Transverse colon (tissue), 4 donors: ENCODE measurements at places on chromosomes 3 and 15. TPM values are rescaled to one million over a fixed set of nuclear protein-coding genes. Genes with fewer than 3 reads are reported as not detected.

CPNE4 gene
- not detected for total RNA-seq

GRCh38 chr3:169002689-169003088 is 660.8 kb downstream of the MECOM start:
- no peak for DNase-seq

DNA sequence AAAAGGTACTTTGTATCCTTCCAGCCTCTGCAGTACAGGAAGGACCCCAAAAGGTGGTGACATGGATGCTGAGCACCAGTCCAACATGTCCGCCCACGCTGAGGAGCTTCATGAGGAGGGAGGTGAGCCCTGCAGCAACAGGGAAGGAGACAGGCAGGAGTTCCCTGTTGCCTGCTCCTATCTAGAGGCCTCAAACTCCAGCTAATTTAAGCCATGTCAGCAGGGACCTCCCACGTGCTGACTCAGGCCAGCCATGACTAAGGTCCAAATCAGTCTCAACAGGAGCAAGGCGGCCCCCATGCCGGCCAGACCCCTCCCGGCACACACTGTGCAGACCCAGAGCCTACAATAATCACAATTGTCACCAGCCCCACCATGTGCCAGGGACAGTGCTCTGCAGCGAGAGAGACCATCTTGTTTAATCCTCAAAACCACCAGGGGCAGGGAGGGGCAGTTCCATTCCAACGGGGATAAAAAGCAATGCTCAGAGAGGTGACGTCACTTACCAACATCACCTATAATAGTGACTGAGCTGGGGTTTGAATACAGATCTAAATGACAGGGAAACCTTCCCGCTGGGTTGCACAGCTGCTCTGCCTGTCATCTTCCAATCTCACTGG is 54.5 kb upstream of the GATA2 start:
- DNase-seq, result no peak

DNA sequence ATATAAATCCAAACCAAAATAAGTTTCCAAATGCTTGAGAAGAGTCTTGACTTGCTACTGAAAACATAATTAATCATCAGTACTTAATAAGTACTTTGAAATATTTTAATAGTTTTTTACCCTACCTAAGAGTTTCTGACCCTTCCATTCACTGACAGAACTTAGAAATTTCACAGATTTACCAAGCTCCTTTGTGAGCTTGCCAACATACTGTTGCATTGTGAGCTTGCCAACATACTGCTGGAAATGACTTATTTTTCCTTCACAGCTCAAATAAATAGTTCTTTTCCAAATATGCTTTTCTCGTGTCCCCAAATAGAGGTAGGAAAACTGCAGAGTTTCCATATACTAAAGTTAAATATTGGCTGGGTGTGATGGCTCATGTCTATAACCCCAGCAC is 9.6 kb upstream of the AADAC start:
- DNase-seq, result no peak

ATRIP gene
- 2.2 TPM for total RNA-seq

DNA sequence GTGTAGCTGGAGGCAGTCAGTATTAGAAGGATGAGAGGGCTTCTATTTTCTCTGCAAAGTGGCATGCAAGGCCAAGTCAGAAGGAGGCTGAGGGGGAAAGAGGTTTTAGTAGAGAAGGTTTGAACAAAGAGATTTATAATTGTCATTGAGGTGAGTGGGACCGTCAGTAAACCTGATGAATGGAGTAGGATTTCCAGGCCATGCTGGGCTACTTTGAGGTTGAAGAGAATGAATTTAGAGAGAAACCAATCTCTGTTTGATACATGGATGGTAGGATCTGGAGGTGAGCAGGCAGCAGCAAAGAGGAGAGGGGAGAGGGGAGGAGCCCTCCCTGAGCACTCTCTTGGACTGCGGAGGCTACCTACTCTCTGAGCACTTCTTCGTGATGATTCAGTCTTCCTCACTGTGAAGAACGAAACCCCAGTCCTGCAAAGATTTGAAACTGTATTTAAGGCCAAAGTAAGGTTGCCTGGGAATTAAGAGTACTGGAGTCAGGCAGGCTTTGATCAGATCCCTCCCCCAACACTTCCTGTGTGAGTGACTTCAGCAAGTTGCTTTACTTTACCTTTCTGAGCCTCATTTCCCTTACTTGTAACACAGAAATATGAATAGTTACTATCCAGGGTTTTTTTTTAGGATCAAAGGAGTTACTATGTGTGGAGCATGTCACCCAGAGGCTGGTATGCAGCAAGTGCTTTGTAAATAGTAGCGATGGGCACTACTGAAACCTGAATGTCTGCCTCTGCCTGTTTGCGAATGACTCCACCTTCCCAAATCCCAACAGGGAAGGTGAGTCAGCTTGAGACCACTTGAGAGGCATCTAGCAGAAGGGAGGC is 75.8 kb downstream of the RPL39L start:
- DNase-seq, result no peak

- DNase-seq, result peak; percentile 71
These were observed 82.8 kb upstream of the CDV3 start for GRCh38 chr3:133490468-133491351.

DNA sequence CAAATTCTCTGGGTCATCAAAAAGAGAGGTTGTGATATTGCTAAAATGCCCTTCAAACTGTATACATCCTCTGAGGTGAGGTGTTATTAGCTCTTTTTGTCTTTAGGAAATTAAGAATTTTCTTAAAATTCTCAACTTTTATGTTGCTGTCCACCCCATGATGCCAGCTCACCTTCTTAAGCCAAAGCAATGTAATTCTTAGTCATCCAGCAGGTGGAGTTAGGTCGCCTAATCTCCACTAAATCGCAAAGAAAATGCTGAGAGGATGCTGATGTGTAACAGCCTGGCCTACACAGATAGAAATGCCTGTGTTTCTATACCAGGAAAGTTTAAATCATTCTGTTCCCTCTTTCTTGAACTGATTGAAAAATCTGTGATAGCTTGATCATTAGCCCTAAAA is 770.2 kb upstream of the ALCAM start:
- no peak for DNase-seq

GRCh38 chr3:82078246-82078645 is 316.8 kb upstream of the GBE1 start:
- DNase-seq, result no peak

COL8A1 gene
- total RNA-seq, result 4.8 TPM

GRCh38 chr3:25527801-25528200 is 99.7 kb downstream of the RARB start:
- DNase-seq, result no peak

DNA sequence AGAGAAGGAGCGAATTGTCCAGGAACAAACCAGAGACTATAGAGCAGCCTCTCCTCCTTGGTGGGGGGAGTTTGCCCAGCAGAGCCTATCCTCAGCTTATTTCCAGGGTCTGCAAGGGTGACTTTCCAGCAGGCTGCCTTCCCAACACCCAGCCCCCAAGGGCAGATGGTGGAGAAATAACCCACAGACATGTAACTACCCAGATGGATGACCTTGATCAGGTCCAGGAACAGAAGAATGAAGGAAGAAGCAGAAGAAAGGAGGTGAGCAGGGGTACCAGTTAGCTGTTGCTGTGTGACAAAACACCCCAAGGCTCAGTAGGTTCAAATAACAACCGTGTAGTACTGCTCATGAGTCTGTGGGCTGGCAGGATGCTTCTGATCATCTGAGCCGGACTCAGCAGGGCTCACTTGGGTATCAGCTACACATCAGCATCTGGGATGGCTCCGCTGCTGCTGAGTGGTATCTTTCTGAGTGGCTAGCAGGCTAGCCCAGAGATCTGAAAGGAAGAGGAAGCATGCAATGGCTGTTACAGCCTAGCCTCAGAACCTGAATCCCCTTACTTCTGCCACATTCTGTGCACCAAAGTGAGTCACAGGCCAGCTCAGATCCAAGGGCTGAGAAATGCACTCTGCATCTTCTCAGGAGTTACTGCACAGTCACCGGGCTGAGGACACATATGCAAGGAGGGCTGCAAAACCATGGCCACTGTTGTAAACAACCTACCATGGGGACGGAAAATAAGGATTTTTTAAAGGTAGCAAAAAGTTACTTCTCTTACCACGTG is 22.2 kb upstream of the TXNRD3 start:
- no peak for DNase-seq

GRCh38 chr3:120604784-120605183 is 8.6 kb downstream of the NDUFB4 start:
- no peak for DNase-seq

DNA sequence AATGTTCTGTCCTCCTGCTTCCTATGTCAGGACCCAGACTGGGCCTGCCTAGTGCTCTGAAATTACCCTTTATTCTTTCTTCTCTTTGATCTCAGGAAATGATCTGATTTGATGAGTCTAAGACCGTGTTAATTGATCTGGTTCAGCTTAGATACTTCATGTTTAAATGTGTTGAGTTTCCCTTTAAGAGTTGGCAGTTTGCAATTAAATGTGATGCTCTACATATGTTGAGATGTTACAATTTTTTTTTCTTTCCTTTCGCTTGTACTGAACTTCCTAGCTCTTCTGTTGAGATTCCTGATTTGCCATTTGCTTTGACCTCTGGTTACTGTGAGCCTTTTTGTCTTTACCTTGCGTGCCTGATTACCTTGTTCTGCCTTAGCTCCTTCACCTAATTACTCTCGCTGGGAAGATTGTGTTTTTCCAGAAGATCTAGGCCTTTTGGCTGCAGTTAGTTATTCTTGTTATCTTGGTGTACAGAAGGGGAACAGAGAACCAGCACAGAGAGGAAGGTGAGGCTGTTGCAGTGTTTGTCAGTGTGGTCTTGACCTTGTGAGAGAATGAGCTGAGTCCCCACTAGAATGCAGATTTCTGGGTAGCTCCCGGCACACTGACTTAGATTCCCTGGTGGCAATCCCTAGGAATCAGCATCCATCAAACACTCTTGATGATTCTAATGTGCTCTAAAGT is 203.6 kb downstream of the EDEM1 start:
- DNase-seq, result no peak

GLDN gene
- total RNA-seq, result 0.48 TPM

DNA sequence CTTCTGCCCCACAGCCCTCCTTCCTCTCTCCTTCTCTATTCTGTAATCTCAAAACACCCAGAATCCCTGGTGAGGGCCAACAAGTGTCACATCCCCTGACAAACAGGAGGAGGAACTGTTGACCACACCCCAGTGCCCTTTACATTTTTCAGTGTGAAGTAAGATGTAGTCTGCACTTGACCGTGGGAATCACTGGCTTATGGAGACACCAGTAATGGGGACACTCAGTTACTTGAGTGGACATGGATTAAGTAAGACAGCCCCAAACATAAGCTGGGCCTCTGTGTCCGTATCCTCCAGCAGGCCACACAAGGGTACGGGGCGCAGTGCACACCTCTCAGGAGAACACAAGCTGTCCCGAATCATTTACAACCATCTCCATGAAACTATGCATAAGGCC is 28.4 kb upstream of the LIMD1 start:
- no peak for DNase-seq

DNA sequence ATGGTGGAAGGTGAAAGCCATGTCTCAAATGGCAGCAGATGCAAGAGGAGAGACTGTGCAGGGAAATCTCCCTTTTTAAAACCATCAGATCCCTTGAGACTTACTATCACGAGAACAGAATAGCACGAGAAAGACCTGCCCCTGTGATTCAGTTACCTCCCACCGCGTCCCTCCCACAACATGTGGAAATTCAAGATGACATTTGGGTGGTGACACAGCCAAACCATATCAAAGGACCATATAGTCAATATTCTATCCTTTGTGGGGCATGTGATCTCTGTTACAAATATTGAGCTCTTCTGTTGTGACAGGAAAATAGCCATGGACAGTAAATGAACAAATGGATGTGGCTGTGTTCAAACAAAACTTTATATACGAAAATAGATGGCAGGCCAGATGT is 77.2 kb upstream of the ACKR4 start:
- no peak for DNase-seq
